Fibroblast of skin of right quadriceps (primary cell): ENCODE measurements at places on chromosomes 4 and X.

GRCh38 chrX:100895365-100896075 is 21.4 kb upstream of the NOX1 start:
- peak; percentile 19 for DNase-seq

DNA sequence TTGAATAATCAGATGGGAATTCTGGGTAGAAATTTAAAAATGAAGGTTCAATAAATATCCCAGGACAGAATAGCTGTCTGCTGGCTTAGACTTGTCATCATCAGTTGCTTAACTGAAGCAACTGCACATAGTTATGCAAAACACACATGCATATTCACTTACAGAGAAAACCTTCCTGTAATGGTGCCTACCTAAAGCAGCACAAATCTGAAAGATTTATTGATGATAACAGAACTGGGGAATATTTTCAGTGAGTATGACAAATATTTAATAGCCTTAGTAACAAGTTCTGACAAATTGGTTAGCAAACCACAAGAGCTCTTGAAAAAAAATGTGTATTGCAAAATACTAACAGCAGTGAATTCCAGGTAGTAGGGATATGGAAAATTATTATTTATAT is 606.8 kb upstream of the BOD1L1 start:
- peak; percentile 18 for DNase-seq

- DNase-seq, result no peak
These were observed 393.6 kb downstream of the GPAT3 start for GRCh38 chr4:83929550-83929949.

- DNase-seq, result no peak
These were observed 279.6 kb downstream of the PDGFC start for GRCh38 chr4:156692016-156692415.

DNA sequence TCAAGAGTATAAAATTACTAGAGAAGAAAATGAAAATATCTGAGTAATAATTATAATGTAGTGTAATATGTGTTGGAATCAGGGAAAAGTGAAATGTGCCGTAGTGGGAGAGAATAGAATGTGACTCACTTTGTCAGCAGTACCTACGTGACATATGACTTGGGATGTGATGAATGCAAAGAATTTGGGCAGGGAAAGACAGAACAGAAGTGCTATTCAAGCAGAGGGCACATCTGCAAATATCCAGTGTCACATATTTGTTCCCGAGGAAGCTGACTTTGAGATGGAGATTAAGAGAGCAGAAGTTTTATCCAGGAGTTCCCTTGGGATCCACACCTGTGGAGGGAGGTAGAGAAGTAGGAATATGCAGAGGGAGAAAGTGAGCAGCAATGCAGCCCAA is 69.3 kb upstream of the HS3ST1 start:
- no peak for DNase-seq
